ENCODE measurements at places on chromosomes 2 and 18.

DNA sequence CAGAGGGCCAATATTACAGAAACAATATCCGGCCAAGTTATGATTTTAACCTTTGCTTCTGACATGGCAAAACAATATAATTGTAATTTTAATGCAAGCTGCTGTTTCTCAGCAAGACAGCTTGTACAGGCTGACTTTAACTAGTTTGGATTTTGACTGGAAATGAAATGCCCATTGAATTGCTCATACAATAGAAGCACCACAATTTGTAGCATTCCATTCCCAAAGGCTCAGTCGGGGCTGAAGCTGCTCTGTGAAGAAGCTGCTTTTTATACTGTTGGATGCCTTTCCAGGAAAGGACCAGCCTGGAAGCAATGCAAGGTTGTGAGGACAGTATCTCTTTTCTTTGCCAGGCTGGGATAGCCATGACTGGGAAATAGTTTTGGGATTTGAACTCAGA is 677.0 kb upstream of the FANCL start:
- DNase-seq = no peak

- no peak for DNase-seq
These were observed 219.4 kb downstream of the LDLRAD4 start for GRCh38 chr18:13437796-13438506.

DNA sequence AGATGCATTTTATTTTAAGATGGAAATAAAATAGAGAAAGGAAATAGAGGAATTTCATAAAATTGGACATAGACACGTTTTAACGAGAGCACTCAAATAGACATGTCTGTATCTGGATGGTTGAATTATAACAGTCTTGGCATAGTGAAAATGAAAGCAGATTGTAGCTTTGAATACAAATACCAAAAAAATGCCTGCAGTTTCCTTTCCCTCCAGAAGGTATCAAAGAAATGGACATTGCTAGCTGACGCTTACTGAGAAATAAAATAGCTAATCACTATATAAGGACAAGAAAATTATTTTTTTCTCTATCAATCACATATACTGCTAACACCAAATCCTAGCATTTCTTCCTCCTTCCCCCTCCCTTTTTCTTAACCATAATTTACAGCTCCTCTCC is 11.4 kb upstream of the MAPRE2 start:
- DNase-seq = peak; percentile 54

- no peak for DNase-seq
These were observed 78.4 kb downstream of the CCDC93 start for GRCh38 chr2:117935456-117935855.

- no peak for DNase-seq
These were observed 256.0 kb downstream of the VAPA start for GRCh38 chr18:10169814-10170213.

GRCh38 chr2:240103136-240103535 is 33.0 kb downstream of the COPS9 start:
- no peak for DNase-seq

All from GM12865 (cell line).